ENCODE measurements at places on chromosomes 2 and 18.

GRCh38 chr2:188897096-188897495, 77.1 kb upstream of the COL3A1 start:
- no peak for DNase-seq

GRCh38 chr2:73701968-73702665, 35.0 kb downstream of the TPRKB start:
- DNase-seq = no peak

DNA sequence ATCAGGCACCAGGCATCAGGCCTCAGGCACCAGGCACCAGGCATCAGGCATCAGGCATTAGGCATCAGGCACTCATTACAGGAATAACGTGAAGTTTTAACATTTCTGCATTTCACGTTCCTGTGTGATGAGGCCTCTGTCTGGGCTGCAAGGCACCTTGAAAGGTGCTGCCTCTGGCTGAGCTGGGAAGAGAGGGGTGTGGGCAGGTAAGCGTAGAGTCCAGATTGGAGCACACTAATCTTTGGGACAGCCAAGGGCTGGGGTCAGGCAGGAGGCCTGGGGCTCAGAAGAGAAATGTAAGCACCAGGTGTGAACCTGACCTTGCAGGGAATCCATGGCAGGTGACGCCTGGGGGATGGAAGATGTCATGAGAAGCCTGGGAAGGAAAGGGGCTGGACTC, 25.3 kb upstream of the SNTG2 start:
- no peak for DNase-seq

- no peak for DNase-seq
These were observed 100.1 kb upstream of the GRB14 start for GRCh38 chr2:164721430-164721829.

DNA sequence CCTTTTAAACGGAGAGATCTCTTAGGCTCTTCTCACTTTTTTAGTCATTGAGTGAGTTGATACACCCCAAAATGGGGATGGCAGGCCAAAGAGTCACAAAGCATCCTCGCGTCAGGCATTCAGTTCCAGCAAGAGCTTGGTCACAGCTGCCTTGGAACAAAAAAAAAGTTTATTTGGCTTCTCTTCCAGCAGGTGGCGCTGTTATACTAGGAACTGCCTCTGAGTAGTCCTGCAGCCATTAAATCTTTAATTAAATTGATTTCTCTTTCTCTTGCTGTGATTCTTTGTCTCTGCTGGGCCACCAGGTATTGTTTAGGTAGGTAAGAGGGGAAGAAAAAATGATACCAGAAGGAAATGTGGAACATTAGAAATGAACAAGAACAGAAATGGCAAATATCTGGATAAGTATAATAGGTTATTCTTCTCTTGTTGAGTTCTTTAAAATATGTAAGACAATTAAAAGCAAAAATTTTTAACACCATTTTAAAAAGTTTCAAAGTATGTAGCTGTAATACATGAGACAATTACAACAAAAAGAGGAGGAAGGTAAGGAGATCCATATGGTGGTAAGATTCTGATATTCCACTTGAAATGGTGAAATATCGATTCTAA, 175.1 kb downstream of the GALNT1 start:
- no peak for DNase-seq

DNA sequence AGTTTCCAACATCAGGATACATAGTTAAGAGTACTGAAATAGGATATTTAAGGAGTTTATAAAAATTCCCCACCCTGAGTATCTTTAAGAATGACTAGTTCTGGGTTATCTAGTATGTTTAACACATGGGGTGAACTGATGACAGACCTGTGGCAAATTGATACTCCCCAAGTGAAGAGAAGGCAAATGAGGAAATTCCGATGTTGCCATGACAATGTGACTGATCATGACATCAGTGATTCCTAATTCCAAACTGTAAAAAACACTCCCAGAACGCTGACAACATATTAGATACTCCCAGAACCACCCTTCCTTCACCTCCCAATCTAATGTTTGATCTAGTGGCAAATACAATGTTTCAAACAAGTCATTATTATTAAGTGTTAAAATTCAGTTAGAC, 77.6 kb downstream of the RBMS1 start:
- no peak for DNase-seq

DNA sequence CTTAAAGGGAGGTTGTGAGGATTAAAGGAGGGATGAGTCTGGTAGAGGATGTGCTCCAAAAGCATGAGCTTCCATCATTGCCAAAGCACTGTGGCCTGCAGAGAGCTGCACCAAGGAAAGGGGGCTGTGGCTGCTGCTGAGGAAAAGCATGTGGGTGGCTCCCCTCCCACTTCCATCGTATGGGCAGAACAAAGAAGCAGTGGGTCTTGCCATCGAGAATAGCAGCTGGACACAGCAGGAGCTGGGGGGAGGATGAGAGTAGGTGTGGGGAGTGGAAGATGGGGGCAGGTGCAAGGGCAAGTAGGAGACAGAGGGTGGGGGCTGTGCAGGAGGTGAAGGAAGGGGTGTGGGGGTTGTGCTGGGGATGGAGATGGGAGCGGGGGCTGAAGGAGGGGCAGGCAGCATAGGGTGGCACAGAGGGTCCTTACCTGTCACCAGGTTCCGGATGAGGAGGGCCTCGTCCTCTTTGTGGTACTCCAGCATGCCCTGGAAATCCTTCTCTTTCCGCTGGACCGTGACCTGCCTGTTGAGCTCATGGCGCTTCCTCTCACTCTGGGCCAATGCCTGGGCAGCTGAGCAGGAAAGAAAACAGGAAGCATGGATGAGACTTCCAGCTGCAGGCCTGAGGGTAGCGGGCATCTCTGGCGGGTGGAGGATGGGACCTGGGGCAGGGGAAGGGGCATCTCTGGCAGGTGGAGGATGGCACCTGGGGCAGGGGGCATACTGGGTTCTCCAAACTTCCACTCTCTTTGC, 33.6 kb upstream of the ACAA2 start:
- DNase-seq = no peak

GRCh38 chr2:144666032-144666431, 146.1 kb upstream of the ZEB2 start:
- DNase-seq = no peak
